ENCODE measurements at places on chromosomes 1 and 21.

GRCh38 chr1:154097873-154098272 is 57.0 kb downstream of the NUP210L start:
- DNase-seq: no peak

DNA sequence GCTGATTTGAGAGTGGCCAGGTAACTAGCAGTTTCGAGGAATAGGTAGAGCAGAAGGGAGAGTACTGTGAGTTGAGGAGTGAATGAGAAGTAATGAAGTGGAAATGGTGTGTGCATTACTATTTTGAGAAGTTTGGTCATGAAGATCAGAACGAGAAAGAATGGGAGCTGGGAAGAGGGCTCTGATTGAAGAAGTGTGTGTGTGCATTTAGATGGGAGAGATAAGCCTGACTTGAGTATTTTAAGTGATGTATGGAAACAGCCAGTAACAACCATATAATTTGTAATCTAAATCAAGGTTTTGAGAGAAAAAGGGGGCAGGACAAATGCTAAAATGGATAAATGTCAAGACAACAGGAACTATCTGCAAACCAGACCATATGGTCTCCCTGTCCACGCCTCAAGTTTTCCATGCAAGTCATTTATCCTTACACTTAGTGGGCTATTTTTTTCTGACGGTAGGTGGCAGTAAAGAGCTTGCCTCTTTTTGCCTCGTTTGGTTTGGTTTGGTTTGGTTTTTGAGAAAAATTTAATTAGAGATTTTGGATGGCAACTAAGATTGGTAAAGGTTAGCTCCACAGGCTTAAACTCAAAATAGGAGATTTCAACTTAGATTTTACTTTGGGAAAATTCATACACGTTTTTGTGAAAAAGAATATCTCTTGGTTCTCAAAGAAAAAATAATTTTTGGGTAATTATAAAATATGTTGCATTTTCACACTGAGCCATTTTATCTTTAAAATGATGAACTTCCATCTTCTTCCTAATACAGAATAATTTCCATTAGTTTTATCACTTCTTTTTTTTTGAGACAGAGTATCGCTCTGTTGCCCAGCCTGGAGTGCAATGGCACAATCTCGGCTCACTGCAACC is 9.5 kb upstream of the B3GALNT2 start:
- DNase-seq: peak; percentile 54

GRCh38 chr21:44704636-44705001 is 6.8 kb downstream of the TSPEAR start:
- no peak for DNase-seq

- peak; percentile 26 for DNase-seq
These were observed 836 bp upstream of the GBP4 start for GRCh38 chr1:89199525-89200031.
